Pericardium fibroblast (primary cell): ENCODE measurements at places on chromosomes 4 and X. TPM values are rescaled to one million over a fixed set of nuclear protein-coding genes. Genes with fewer than 3 reads are reported as not detected.

IGFBP7 gene
- total RNA-seq: 575 and 1,624 TPM in 2 replicates

EXOSC9 gene
- total RNA-seq: 11.2 and 17.2 TPM in 2 replicates

SAP30 gene
- total RNA-seq: 14.6 and 26.0 TPM in 2 replicates

BMP15 gene
- total RNA-seq: not detected in 2 replicates

JADE3 gene
- total RNA-seq: 1.6 and 3.1 TPM in 2 replicates

SEC24D gene
- total RNA-seq: 77.3 and 111 TPM in 2 replicates

PABPC1L2B gene
- not detected in 2 replicates for total RNA-seq

NAT8L gene
- 0.23 and 0.26 TPM in 2 replicates for total RNA-seq

DKK2 gene
- total RNA-seq: not detected in 2 replicates

HS3ST1 gene
- 0.12 TPM in 1 of 2 replicates, not detected in the other for total RNA-seq

VSIG4 gene
- not detected in 2 replicates for total RNA-seq
